Fibroblast of mammary gland (primary cell): ENCODE measurements at places on chromosomes 11 and 22.
A peak's percentile ranks its signal among the peaks of the same experiment; 100 is the strongest.

DNA sequence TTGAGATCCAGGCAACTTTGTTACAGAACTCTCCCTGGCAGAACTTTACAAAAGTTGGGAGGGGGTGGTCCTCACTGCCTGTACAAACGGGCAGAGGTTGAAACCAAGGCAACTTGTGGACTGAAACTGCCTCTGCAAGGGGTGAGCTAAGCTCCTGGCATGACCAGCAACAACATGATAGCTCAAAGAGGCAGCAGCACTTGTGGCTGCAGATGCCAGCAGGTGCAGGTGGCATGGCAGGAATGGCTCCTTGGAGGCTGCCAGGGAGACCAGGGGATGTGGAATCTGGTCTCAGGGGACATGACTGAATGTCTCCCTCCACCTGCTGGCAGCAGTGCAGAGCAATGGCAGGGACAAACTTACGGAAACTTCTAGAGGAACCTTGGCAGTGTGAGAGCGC is 38.8 kb upstream of the PHF21A start:
- DNase-seq, result no peak

- DNase-seq, result no peak
Measured at GRCh38 chr22:45521178-45521577, 18.5 kb downstream of the FBLN1 start.

DNA sequence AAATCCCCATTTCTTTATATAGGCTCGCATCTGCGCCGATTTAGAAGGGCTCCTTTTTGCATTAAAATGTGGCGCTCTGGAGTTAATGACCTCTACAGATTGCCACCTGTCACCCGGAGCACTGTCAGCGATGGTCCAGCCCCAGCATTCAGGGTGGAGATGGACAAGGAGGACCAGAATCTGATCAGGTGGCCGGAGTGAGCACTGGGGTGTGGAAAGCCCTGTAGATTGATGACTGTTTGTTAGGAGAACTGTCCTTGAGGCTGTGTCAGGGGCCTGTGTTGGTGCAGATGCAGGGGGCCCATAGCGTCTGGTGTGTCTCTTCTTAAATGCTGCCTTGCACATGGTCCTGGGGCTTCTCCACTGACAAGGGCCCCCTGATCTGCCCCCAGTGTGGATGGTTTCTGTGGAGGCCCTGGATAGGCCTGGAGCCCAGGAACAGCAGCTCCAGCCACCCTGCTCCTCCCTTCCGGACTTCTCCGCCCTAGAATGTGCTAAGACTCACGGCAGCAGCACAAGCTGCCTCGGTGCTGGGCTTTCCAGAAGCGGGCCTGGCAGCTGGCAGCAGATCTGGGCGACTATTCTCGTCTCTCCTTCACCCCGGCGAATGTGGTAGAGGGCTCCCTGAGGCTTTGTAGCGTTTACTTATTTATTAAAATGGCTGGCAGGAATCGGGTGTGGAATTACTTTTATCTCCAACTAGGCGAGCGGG is 1333.3 kb downstream of the BRD1 start:
- DNase-seq, result no peak

DNA sequence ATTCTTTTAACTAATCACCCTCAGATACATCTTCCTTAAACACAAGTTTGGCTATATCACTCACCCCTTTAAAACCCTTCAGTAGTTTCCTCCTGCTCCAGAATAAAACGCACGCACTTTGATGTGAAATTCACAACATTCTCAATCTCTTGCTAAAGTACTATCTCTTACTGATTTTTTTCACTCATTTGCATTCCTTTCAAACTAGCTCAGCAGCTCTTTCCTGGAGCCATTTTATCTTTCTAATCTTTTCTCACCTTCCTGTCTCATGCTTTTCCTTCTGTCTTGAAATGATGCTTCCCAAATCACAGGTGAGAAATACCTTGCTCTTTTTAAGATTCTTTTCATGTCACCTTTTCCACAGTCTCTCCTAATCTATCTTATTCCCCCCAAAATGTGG is 1074.4 kb downstream of the DLG2 start:
- no peak for DNase-seq

DNA sequence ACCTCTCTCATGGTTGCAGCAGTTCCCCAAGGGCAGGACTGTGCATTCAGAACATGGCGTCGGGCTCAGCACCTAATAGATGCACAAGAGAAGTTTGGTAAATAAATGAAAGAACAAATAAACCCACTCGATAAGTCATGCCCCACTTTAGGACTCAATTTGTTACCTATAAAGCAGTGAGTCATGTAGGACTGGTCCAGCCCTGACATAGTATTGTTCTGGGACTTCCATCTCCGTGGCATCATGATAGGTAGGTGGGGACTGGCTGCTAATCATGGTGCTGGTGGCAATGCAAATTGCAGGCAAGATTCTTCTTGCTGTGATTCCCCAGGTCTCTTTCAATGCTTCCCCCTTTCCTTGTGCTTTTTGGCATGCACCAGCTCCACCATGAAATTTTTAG is 118.2 kb upstream of the CSNK2A3 start:
- DNase-seq, result no peak

DNA sequence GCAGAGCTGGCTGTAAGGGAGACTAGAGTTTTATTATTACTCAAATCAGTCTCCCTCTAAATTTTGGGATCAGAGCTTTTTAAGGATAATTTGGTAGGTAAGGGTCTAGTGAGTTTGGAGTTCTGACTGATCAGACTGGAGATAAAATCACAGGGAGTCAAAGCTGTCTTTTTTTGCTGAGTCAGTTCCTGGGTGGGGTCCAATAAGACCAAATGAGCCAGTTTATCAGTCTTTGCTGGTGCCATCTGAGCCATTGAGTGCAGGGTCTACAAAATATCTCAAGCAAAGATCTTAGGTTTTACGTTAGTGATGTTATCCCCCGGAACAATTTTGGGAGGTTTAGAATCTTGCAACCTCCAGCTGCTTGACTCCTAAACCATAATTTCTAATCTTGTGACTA is 935.1 kb upstream of the RAG2 start:
- DNase-seq, result no peak

DNA sequence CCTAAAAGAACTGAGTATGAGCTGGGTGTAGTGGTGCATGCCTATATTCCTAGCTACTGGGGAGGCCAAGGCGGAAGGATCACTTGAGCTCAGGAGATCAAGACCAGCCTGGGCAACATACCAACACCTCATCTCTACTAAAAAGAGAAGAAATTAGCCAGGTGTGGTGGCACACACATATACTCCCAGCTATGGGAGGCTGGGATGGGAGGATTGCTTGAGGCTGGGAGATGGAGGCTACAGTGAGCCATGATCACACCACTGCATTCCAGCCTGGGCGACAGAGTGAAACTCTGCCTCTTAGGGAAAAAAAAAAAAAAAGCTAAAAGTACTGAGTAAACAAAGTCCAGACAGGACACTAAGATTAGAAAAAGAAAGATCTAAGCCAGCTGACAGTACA is 3.5 kb upstream of the HTR3B start:
- no peak for DNase-seq

DNA sequence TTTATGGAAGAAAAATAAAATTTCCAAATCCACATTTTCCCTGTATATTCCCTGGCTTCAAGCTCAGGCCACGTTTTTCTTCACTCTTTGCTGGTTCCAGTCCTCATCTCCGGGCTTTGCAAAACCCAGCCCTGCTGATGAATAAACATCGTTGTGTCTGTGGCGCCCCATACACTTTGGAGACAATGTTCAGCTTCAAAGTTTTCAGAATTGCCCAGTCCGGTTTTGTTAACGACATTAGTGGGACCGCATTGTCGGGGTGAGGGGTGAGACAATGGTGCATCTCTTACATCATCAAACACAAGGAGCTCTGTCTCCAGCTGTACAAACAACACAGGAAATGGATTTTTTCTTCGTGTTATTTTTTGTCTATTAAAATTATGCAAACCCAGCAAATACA is 53.4 kb upstream of the HTATIP2 start:
- DNase-seq, result no peak

DNA sequence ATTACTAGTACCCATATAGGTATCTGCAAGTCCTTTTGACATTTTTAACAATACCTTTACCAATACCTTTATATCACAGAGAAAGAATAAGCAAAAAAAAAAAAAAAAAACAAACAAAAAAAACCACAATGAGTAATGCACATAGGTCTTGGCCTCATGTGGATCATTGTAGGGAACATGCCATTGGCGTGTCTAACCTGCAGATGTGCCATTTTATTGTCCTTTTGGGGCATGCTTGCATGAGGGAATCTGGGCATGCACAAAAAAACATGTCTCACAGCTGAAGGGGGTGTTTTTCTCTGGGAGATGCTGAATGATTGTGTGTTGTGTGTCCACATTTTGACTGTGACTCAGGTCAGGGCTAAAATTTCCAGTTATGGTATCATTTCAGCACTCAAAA is 361.6 kb downstream of the GUCY1A2 start:
- DNase-seq, result peak; percentile 46

DNA sequence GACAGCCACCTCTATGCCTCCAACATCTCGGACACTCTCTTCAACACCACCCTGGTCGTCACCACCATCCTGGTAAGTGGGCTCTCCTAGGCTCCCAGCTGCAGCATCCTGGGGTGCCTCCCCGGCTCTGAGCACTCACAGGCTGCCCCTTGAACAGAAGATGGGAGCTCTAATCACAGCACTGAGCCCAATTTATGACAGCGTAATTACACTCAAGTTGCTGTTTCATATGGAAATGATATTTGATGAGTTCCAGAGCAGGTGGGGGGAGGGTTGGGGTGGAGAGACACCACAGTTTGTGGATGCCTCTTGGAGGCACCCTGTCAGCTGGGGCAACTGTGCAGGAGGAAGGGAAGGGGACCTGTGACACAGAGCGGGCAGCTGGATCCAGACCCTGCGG is 125.3 kb upstream of the TBCEL start:
- DNase-seq, result no peak

- DNase-seq, result no peak
Measured at GRCh38 chr11:125663910-125664309, 16.7 kb downstream of the ACRV1 start.

GRCh38 chr22:39727541-39727940 is 157.0 kb downstream of the CACNA1I start:
- DNase-seq, result peak; percentile 41

GRCh38 chr22:42841444-42841843 is 15.6 kb downstream of the ARFGAP3 start:
- DNase-seq, result peak; percentile 33

- DNase-seq, result no peak
Measured at GRCh38 chr11:2789791-2790567, 90.2 kb upstream of the KCNQ1OT1 start.
